ENCODE measurements at places on chromosomes 3 and 15.

GRCh38 chr15:88019656-88020055 is 236.9 kb downstream of the NTRK3 start:
- no peak for DNase-seq

GRCh38 chr15:39459548-39459947 is 121.3 kb upstream of the THBS1 start:
- DNase-seq: no peak

DNA sequence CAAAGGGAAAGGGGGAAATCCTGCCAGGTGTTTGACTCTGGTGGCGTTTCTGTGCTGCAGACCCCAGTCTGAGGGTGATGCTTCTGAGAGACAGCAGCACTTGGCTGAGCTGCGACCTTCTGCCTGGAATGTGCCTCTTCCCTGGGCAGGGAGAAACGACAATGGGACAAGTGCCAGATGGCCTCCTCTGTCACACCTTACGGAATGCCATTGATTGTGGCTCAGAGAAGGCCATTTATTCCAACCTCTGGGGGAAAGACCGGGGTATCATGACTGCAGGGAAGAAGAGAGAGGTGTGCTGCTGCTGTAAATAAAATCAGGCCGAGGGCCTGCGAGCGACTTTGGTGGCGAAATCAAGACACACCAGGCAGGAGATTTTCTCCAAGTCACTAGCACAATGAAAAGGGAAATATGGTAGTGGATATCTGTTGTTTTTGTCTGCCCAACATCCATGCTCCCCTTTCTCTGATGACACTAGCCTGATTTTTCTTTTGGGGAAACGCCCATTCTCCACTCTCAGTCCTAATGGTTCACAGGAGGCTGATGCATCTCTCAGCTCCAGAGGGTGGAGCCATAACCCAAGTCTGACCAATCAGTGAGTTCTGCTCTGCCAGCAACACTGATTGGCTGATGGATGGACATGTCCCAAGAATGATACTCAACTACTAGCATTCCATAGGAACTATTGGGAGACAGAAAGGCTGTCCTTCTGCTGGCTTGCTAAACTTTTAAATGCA is 336.1 kb downstream of the FOXP1 start:
- no peak for DNase-seq

DNA sequence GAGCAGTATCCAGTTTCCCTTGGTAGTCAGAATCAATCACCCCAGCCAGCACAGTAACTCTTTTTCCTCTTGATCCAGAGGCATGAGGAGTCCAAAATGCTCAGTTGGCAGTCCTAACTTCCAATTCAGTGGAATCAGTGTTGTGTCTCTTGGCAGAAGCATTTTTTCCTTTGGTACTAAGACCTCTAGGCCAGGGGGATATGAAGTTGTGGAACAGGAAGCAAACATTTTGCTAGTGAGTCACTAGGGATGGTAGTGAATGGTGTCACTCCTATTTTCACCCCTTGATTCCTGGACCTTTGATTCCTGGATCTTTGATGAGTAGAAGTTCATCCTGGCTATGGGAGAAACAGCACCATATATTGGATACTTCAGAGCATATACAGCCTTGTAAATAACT is 70.5 kb upstream of the ALDH1A3 start:
- no peak for DNase-seq

GRCh38 chr3:187572441-187572840 is 97.8 kb downstream of the SST start:
- DNase-seq: no peak
